Large intestine (tissue), 12 donors: ENCODE measurements at places on chromosomes 5 and 9.

GRCh38 chr5:36481454-36482120 is 124.8 kb upstream of the SLC1A3 start:
- DNase-seq = no peak

DNA sequence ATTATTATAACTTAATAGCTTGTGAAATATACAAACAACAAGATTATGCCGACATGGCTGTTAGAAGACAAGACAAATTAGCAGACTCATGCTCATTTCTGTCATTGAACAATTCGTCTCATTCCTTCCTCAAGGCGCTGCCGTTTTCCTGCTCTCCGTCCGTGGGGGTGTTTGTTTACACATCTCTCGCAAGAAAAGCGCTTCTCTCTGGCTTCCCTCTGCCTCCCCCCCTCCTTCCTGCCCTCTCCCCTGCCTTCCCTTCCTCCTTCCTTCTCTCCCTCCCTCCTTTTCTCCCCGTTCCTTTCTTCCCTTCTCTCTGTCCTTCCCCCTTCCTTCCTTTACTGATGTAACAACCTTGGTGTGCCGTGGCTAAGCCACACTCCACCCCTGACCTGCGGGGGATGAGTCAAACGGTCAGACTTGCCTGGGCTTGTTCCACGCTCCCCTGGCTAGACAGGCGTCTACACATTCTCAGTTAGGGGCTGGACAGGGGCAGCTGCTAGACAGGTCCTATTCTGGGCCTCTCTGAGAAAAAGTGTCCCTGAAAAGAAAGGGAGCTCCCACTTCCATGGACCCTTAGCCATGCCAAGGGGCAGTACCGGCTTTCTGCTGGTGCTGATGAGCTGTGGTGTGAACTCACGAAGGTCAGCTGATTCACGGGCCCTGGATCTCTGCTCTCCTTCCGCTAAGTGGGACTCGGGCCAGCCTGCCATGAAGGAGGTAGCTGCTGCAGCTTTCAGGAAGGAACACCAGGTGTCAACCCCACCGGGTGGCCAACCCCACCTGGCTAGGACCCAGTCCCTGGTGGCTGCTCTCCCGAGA is 32.0 kb upstream of the SPTLC1 start:
- DNase-seq = no peak

DNA sequence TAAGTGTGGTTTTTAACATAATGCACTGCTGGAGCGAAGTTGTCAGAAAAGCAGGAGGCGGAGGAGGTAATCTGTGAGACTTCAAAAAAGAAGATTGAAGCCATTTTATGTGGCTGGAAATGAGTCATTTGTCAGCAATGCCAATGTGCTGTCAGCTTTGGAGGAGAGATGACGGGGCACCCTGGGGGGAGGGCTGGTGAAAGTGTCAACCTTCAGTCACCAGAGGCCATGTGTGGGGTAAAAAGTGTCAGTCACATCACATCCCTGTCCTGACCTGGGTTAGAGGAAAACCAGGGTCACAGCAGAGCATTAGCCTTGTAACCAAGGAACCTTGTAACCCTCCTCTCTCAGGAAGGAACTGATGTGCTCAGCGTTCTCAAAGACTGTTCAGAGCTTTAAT is 59.1 kb downstream of the TLR4 start:
- no peak for DNase-seq

DNA sequence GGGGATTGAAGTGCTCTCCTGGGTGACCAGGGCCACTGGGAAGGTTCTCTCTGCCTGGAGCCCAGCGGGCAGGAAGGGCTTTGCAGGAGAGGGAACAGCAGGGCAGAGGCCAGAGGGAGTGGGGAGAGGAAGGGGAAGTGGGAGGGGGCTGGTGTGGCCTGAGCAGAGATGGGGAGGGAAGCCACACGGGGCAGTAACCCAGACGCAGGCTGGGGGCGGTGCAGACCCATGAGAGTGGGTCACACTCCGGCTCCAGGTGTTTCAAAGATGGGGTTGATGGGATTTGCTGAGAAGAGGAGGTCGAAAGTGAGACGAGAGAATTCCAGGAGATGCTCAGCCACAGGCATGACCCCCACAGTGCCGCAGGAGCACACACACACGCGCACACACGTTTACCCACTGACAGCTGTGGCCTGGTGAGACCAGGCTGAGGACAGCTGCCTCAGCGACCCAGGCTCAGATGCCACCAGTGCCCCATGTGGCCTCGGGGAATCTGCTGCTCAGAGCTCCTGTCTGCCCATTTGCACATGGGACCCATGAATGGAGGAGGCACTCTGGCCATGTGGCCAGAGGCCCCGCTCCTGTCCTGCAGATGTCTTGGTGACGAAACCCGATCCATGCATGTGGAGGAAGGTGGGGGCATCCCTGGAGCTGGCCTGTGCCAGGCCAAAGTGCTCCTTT is 32.7 kb upstream of the FCN2 start:
- DNase-seq = no peak

DNA sequence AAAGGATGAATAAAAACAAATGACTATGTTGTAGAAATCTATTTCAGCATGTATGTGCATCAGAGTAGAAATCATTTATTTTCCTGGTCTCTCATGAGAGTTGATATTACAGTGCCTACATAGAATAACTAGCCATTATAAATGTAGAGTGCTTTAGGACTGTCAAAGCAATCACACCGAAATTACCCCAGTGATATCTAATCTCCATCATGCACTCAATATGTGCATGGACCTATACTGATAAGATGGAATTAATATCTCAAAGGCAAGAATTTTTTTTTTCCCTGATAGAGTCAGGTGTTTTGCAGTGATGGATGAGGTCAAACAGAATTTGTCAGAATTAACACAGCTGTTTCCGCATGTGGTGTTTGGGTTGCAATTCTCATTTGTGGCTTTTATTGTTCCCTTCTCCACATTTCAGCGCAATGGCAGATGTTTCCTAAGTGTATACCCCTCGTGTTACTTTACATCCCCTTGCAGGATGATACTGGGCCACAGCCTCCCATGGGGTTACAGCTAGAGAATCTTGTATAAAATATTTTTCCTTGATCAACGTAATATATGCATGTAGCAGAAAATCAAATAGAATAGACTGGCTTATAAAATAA is 298.8 kb downstream of the RASEF start:
- DNase-seq = no peak
